Gastrocnemius medialis (tissue), 4 donors: ENCODE measurements at places on chromosomes 6 and 20. TPM values are rescaled to one million over a fixed set of nuclear protein-coding genes. Genes with fewer than 3 reads are reported as not detected.

The NINL gene
- total RNA-seq = 1.1 TPM

The GPX5 gene
- not detected for total RNA-seq

The ATP5F1E gene
- total RNA-seq = 38.2 TPM

The SENP6 gene
- 67.9 TPM for total RNA-seq

The BPIFB2 gene
- total RNA-seq = not detected

The SLC22A1 gene
- total RNA-seq = 0.78 TPM

The CTAGE9 gene
- total RNA-seq = not detected

The LPIN3 gene
- 1.1 TPM for total RNA-seq

The HLA-G gene
- total RNA-seq = not detected

The DEFB124 gene
- total RNA-seq = not detected

The DEFB132 gene
- not detected for total RNA-seq

The POM121L2 gene
- total RNA-seq = not detected

The DEF6 gene
- 0.15 TPM for total RNA-seq

The SUMO4 gene
- not detected for total RNA-seq

The KIAA0408 gene
- 53.9 TPM for total RNA-seq

The OPRL1 gene
- total RNA-seq = 0.16 TPM

The GPR63 gene
- not detected for total RNA-seq

The DYNLT2 gene
- total RNA-seq = 1.1 TPM

The CCM2L gene
- 3.1 TPM for total RNA-seq
